IPS DF 6.9 (cell line): ENCODE measurements at places on chromosomes 6 and 20.

DNA sequence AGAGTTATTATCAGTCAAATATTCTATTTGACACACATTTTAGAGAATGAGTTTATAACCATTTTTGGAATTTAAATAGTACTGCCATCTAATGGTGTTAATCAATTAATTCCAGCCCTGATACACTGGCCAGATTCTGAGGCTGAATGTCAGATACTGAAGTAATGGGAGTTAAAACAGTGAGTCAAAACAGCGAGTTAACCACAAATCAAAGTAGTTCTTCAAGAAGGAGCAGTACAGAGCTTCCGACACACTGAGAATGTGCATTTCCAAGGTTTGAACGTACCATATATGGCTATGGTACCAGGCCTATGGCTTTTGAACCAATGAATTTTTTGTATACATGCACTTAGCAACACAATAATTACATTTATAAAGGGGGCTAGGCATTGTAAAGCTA lies 11.3 kb upstream of the CEP43 start:
- H3K27me3 ChIP-seq, result no peaks in the 10 kb centered on the region
- DNase-seq, result no peak
- no peaks in the 10 kb centered on the region; the same call in 1 of the 2 replicates for H3K4me1 ChIP-seq
- no peak overlapping the region for H3K27ac ChIP-seq
- no peaks in the 10 kb centered on the region for H3K36me3 ChIP-seq
- H3K4me3 ChIP-seq, result no peak overlapping the region

DNA sequence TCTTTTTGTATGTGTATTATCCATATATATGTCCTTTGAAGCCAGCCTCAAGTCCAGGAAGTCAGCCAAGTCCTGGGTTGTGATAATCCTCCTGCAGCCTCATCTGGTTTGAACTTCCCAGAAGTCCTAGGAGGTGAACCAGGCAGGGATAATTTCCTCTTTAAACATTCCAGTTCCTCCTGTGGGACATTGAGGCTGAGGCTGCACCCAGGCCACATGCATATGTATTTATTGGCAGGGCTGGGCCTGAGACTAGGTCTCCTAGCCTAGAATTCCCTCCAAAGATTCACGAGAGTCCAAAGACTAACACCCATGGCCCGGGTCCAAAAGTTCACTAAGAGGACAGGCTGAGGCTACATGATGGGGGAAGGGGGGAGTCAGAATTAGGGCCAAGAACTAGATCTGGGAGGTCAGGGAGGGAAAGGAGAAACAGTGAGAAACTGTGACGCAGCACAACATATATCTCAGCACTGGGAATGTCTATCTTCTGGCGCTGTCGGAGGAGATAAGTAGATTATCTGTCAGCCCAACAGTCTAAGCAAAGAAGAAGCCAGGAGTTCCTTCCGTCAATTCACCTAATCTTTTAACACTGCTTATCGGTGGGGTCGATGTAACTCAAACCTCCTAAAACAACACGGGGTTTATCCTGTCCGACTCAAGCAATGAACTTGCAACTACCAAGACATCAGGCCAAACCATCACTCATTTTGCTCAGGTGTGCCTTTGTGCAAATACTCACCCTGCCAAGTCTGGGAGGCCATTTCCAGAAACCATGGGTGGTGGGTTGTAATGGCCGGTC lies 43.3 kb downstream of the SNX5 start:
- H3K4me3 ChIP-seq, result no peak overlapping the region
- H3K27me3 ChIP-seq, result no peaks in the 10 kb centered on the region
- H3K27ac ChIP-seq, result no peak overlapping the region

- H3K36me3 ChIP-seq, result no peaks in the 10 kb centered on the region
- no peak overlapping the region for H3K27ac ChIP-seq
- H3K27me3 ChIP-seq, result no peaks in the 10 kb centered on the region
- DNase-seq, result no peak
Measured at GRCh38 chr6:16067568-16067967, 61.3 kb upstream of the MYLIP start.

DNA sequence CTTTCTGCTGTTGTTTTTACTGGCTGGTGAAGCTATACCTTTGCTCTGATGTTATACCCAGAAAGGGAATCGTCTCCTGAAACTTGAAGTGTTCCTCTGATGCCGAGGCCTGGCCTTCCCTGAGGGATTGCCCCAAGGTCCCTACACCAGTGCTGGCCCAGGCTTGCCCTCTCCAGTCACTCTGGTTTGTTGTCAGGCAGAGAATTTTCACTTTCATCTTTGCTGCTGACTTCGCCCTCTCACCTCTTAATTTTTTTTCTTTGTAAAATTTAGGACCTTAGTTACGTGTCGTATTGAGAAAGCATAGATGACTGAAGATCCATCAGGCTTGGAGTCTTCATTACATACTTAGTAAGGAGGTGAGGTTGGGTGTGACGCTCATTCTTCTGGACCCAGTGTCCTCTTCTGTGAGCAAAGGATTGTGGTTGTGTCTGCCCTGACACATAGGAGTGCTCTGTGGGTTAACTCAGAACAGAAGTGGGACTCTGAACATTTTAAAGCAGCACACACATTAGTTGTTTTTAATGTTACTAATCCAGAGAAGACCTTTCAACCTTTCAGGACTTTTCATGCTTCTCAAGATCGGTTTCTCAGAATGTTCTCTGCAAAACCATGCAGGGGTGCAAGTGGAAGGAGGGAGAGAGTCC lies 45.4 kb downstream of the TULP4 start:
- H3K4me3 ChIP-seq, result no peak overlapping the region
- no peaks in the 10 kb centered on the region for H3K27me3 ChIP-seq
- no peak for DNase-seq
- no peaks in the 10 kb centered on the region for H3K36me3 ChIP-seq

GRCh38 chr6:80608881-80609280 lies 502.4 kb downstream of the BCKDHB start:
- no peak overlapping the region for H3K27ac ChIP-seq
- no peaks in the 10 kb centered on the region for H3K36me3 ChIP-seq
- H3K27me3 ChIP-seq, result no peaks in the 10 kb centered on the region
- DNase-seq, result no peak

DNA sequence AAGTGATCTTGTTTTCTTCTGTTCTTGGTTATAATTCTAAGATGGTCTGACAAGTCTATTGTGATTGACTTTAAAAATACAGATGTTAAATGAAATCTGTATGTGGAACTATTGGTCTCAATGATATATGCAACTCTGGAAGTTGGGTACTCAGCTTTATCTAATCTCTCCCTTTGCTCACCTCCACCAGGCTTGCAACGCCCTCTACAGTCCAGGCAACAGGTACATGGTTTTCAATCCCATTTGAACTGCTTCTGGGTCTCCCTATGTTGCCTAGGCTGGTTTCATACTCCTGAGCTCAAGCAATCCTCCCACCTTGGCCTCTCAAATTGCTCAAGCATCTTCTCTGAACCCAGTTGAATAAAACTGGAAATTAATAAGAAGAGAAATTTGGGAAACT lies 25.6 kb upstream of the HLA-DQB1 start:
- no peak overlapping the region for H3K27ac ChIP-seq
- DNase-seq, result peak; percentile 7
- H3K36me3 ChIP-seq, result no peaks in the 10 kb centered on the region
- H3K4me3 ChIP-seq, result no peak overlapping the region
- no peaks in the 10 kb centered on the region for H3K27me3 ChIP-seq
- H3K4me1 ChIP-seq, result no peaks in the 10 kb centered on the region

DNA sequence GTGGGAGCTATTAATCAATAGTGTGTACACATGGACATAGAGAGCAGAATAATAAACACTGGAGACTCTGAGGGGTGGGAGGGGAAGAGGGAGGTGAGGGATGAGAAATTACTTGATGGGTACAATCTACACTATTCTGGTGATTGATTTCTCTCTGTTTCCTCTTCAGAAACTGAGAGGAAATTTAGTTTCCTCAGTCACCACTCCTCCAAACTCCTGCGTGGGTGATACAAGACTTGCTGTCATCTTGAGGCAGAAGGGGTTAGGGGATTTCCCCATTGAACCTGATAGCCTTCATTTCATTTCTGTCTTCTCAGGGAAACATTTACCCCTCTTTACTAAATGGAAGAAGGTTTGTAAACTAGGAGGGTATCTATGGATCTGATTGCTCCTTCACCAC lies 84.3 kb upstream of the ESR1 start:
- no peaks in the 10 kb centered on the region for H3K36me3 ChIP-seq
- no peak overlapping the region for H3K27ac ChIP-seq
- H3K4me3 ChIP-seq, result no peak overlapping the region
- no peaks in the 10 kb centered on the region for H3K4me1 ChIP-seq

GRCh38 chr6:79375635-79376337 lies 141.3 kb upstream of the HMGN3 start:
- H3K4me1 ChIP-seq, result no peaks in the 10 kb centered on the region
- H3K27ac ChIP-seq, result no peak overlapping the region
- no peak for DNase-seq
- no peaks in the 10 kb centered on the region for H3K27me3 ChIP-seq
- H3K4me3 ChIP-seq, result no peak overlapping the region
- no peaks in the 10 kb centered on the region for H3K36me3 ChIP-seq

- no peak for DNase-seq
- H3K27me3 ChIP-seq, result no peaks in the 10 kb centered on the region
- H3K4me1 ChIP-seq, result 0 out of 2 replicates have a peak, but pooled peaks cover 2% of the 10 kb centered on the region
- no peak overlapping the region for H3K4me3 ChIP-seq
- H3K27ac ChIP-seq, result no peak overlapping the region
Measured at GRCh38 chr6:3571250-3571681, 114.4 kb upstream of the SLC22A23 start.

DNA sequence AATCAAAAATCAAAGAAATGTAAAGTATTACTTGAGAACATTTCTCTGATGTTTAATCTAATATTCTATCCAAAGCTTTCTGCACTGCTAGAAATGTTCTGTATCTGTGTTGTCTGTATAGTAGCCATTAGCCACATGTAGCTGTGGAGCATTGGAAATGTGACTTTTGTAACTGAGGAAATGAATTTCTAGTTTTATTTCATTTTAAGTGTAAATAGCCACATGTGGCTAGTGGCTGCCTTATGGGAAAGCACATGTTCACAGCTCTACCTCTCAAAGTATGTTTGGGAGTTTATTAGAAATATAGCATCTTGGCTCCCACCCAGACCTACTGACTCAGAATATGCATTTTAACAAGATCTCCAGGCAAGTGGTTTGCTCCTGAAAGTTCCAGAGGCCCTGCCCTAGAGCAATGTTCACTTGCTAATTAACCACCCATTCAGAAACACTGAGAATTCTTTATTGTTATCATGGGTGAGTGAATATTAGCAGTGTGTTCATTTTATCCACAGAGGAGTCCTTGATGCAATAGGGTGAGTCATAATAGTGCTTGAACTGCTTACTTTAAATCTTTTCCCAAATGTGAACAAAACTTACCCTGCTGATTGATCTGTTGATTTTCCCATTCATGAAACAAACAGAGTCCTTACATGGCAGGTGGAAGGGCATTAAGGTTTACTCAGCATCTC lies 282.7 kb downstream of the PLCB1 start:
- H3K4me3 ChIP-seq, result no peak overlapping the region
- no peak overlapping the region for H3K27ac ChIP-seq
- DNase-seq, result no peak
- H3K36me3 ChIP-seq, result no peaks in the 10 kb centered on the region
- no peaks in the 10 kb centered on the region for H3K27me3 ChIP-seq
